GM12865 (cell line): ENCODE measurements at places on chromosomes 6 and 20.

DNA sequence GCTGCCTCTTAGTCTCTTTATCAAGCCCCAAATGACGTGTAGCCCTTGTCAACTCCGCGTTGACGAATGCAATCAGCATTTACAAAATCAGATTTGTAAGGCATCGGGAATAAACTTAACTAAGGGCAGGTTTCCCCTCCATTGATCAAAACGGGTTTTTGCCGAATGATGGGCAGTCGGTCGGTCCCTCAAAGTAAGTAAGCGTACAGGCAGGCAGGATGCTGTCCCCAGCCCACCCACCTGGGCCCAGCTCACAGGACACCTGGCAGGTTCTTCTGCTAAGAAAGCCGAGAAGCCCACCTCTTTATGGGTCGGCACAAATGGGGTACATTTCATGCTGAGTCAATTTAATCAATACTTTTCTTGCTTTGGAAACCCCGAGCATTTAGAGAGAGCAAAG lies 22.0 kb upstream of the MAFB start:
- no peak for DNase-seq

DNA sequence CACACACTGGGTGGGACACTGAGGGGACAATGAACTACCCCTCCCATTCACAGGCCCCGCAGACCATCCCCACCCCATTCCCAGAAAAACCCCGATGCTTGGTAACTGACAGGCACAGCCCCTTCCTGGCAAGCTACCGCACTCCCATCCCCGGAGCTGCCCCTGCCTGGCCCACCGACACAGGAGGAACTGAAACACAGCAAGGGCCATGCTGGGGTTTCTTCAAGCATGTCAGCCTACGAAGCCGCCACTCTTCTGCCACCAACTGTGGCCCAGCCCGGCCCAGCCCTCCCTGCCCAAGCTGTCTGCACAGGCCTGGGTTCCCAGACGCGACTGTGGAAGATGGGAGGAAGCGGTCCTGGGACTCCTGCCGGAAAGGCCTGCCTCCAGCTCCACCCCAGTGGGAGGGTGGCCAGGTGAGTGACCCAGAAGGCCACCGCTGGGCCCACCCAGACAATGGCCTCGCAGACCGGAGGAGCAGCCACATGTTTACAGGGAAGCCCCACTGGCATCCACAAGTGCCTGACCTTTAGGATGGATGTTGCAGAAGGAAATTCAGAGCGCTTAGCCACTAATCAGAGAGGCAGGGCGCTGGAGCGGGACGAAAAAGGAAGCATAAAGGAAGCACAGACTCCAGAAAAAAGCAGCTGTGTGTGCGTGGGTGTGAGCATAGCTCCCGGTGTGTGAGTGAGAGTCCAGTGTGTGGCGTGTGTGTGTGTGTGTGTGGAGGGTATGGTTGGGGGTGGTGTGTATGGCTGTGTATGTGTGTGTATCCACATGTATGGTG lies 91.6 kb downstream of the PRND start:
- peak; percentile 81 for DNase-seq

- DNase-seq = no peak
Measured at GRCh38 chr6:46687619-46688097, at the start of gene TDRD6. TSS of gene TDRD6 (plus strand) at chr6:46687885. CDS start at chr6:46688129, 244 bp downstream.

- no peak for DNase-seq
Measured at GRCh38 chr20:60930023-60930790, 321.9 kb upstream of the CDH4 start.

GRCh38 chr20:6524305-6524704 lies 243.2 kb upstream of the BMP2 start:
- DNase-seq = no peak

GRCh38 chr6:34493344-34493743 lies 27.5 kb downstream of the PACSIN1 start:
- no peak for DNase-seq

GRCh38 chr20:1463971-1464570 lies 2.6 kb downstream of the NSFL1C start:
- no peak for DNase-seq
